Stimulated activated CD8-positive, alpha-beta memory T cell treated with anti-CD3 and anti-CD28 coated beads, Interleukin-4, amount 100 ng/mL, for 1 hour (primary cell): ENCODE measurements at places on chromosomes 4 and X.

DNA sequence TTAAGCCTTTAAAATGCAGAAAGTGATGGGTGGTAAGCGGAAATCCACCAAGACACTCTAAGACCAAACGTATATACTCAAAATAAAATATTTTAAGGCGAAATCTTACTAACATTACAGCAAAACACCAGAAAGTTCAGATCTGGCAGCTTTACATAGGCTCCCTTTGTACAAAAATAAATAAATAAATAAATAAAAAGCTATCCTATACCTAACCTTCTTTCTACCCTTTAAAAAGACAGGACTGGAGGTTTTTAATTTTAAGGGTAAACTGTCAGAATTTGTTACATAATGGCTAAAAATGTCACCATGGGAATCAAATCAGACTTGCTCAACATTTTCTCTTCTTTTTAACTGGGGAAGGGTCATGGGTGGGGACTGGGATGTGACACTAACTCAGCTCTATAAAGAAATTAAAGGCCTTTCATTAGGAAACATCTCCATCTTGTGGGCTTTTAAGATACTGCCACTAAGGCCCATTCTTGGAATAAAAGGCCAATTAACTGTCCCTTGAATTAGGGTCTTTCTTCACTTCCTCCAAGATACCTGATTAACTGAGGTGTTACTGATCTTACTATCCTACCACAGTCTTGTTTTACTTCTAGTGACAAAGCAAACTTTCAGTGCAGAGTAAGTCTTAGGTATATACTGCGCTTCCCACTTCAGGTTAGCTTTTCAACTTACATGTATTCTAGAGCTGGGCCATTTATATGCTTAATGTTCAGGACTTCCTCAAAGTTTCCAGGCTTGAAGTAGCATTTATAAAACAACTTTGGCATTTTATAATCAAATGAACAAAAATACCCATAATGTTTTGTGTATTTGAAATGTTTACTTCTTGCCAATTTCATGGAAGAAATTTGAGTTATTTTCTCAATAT lies 13.3 kb downstream of the HNRNPD start:
- DNase-seq: no peak

- DNase-seq: no peak
Measured at GRCh38 chr4:178026999-178027398, 584.8 kb upstream of the AGA start.

- no peak for DNase-seq
Measured at GRCh38 chr4:74055096-74055495, 16.6 kb upstream of the CXCL3 start.

DNA sequence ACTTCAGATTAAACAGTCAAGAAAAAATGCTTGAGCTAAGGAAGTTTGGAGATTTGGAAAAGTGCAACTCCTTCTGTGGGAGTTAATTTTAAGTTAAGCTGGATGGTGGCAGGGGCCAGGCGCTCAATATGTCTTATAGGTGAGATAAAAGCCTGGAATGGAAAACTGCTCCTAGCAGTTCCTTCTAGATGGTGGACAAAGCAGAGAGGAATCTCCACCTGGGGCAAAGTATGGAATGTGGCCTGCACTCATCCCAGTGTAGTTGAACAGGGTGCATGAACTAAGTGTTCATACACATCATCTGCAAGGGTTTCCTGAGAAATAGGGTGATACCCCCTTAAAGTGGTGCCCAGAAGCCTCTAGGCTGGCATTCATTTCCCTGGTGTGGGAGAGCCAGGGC lies 227.1 kb downstream of the FGF13 start:
- DNase-seq: no peak

GRCh38 chr4:124450851-124451250 lies 261.7 kb downstream of the ANKRD50 start:
- DNase-seq: no peak

DNA sequence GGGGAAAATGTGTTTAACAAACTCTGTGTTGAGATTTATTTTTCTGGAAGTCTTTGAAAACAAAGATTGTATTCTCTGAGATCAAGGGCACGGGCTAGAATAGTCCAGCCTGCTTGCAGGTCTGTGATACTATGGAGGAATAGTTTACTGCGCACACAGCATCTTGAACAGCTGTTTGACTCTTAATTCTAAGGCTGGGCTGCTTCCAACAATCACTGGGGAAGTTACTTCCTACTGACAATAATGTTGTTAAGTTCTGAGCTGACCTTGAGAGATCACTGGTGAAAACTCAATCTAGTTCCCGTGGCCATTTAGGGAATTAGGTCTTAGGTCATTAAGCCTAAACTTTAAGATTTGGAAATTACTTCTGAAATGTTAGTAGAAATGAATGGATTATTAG lies 416.1 kb upstream of the FTHL17 start:
- no peak for DNase-seq

DNA sequence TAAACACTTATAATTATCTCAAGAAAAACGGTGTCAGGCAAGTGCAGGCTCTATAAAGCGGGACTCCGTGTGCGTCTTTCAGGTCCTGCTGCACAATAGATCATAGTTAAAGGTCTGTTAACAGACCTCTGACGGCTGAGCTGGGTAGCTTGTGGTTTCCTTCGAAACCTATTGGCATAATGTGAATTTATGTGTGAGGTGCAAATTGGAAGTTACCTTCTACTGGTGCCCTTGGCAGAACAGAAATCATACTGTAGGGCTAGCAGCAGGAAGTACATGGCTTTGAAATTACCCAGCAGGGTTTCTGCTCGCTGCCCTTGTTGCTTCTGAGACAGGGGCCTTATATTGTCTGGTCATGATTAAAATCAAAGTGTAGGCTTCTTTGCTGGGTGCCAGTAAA lies 216.4 kb upstream of the HAND2 start:
- DNase-seq: no peak

GRCh38 chr4:100348473-100348872 lies 158.2 kb upstream of the DDIT4L start:
- DNase-seq: no peak

DNA sequence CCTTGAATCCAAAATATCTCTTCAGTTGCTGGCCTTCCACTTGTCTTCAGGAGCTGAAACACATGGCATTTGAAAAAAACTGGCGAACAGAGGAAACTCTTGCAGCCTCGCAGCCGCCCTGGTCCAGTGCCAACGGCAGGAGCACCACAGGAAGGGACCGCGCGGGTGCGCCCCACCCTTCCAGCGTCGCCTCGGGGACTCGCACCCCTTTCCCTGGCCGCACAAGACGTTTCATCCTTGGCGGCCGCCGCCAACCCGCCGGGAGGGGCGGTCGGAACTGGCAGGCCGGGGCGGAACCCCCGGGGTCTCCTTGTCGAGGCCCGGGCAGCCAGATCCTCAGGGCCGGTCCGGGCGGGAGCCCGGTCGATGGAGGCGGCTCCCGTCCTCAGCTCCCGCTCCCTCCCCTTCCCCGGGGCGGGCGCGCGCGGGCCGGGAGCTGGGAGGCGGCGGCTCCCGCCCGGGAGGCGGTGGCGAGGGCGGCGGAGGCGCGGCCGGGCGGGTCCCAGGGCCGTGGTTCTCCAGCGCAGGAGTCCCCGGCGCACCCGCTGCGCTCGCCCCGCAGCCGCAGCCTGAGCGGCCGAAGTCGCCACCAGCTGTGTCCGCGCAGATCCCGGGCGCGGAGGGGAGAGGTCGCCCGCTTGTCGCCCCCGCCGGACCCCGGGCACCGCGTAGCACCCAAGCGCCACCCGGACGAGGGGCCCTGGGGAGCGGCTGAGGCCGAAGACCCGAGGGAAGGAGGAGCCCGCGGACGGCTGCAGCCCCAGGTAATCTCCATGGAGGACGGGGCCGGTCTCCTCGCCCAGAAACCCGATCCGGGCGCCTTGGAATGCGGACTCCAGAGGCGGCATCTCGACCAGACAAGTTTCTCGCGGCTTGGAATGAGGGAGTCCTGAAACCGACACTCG lies 886 bp upstream of the NDST3 start:
- no peak for DNase-seq

- no peak for DNase-seq
Measured at GRCh38 chr4:97396097-97396496, 747.2 kb downstream of the STPG2 start.

DNA sequence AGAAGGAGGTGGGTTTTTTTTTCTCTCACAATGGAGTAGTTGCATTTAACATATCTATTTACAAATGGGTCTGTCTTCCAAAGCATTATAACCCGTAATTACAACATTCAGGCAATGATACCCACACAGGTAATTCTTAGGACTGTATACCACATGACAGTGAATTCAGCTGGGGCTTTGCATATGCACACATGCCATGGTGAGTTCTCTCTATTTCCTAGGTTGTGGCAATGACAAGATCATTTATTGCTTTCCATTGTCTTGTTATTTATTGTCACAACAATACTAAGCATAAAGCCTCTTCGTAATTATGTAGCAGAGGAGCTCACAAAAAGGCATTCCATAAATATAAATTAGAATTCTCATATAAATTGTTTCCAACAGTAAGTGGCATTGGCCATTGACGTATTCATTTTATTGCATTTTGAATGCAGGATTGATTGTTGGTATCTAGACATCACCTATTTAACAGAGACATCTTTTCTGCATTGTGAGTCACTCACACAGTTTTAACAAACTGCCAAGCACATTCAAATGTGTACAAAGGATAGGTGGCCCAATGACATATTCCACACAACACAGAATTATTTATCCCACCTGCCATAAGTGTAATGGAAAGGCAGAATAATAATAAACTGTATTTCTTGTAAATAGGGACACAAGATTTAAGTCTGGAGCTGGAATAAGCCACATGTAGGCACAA lies 390.7 kb upstream of the GALNT7 start:
- no peak for DNase-seq

DNA sequence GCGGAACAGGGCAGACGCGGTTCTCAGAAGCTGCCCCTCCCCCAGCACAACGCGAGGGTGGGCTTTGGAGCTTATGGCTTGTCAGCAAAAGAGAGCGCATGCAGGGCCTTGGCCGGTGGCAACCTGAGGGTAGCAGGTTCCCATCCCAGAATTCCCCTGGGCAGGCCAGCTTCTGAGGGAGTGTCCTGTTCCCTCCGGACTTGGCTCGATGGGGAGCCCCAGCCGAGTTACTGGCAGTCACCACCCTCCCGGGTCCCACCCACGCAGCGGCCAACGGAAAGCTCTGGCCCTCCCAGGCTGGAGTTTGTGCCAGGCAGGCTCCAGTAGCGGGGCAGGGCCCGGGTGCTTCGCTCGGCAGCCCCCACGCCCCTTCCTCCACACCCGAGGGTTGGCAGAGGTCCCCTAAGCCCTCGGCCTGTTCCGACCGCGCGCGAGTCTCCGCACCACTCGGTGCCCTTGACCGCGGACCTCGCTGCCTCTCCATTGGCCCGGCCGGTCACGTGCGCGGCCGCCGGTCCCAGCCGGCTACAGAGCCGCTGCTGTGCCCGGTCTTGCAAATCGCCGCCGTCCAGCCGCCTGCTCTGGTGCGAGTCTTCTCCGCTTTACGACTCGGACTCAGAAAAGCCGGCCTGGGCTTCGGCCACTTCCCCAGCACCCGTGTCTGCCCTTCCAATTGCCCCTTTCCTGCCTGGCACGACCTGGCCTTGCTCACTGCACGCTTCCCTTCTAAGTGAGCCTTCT lies 20.9 kb upstream of the MTM1 start:
- DNase-seq: no peak

GRCh38 chr4:8592366-8593263 lies at the start of gene CPZ:
TSS of gene CPZ (plus strand) at chr4:8592765. CDS start at chr4:8592834, 69 bp downstream.
- DNase-seq: no peak

DNA sequence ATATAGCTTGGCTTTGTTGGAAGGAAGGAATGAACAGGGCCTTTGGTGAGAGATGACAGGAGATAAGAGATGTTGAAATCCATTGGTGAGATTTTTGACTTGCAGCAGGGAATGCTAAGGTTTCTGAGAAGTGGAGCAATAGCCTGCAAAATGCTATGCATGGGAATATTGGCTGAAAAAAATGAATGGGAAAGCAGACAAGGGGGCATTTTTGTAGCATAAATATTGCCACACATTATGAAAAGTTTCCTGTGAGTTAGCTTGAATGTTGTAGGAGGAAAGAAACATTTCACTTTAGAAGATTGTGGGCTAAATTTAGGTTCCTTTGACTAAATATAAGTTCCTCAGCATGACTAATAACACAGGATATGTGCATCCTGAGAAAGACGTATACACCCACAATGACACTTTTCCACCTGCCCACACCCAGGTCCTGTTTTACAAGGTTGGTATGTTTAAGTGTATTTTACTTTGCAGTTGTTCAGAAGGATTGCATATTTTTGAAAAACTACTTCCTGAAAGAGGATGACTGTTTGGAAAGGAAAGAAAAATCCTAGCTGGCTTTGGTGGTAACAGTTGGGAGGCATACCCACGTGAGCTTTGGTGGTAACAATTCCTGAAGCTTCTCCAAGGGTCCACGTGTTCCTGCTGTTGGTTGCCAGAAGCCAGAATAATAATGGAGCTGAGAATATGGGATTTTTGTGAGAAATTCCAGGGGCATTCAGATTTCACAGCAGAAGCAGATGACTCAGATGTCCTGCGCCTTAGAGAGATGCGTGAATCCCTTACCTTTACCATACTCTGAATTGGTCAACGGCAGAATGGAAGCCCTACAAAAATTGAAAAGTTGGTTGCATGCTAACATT lies 28.5 kb downstream of the PHEX start:
- DNase-seq: no peak

- no peak for DNase-seq
Measured at GRCh38 chrX:2592279-2592678, 91.5 kb upstream of the DHRSX start.

DNA sequence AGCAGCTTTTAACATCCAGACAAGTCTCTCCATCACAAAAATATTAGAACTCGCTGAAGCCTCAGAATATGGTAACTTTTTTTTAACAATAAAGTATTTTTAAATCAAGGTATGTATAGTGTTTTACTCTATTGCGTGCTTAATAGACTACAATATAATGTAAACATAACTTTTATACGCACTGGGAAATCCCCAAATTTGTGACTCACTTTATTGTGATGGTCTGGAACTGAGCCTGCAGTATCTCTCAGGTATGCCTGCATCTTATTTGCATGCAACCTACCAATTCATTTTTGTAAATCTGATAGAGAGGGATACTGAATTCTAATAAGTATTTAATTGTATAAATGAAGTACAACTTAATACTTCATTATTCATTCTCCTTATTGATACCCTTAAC lies 823.5 kb downstream of the ADGRL3 start:
- no peak for DNase-seq

GRCh38 chr4:81459228-81459627 lies 12.5 kb downstream of the RASGEF1B start:
- DNase-seq: no peak

- no peak for DNase-seq
Measured at GRCh38 chr4:60019180-60019579, 1180.9 kb upstream of the ADGRL3 start.

GRCh38 chr4:2715426-2715825 lies 40.7 kb downstream of the TNIP2 start:
- no peak for DNase-seq

GRCh38 chrX:101485212-101485949 lies at the start of gene ARMCX4:
TSS of gene ARMCX4 (plus strand) at chrX:101485456. CDS start at chrX:101488590, 3,134 bp downstream.
- DNase-seq: no peak

DNA sequence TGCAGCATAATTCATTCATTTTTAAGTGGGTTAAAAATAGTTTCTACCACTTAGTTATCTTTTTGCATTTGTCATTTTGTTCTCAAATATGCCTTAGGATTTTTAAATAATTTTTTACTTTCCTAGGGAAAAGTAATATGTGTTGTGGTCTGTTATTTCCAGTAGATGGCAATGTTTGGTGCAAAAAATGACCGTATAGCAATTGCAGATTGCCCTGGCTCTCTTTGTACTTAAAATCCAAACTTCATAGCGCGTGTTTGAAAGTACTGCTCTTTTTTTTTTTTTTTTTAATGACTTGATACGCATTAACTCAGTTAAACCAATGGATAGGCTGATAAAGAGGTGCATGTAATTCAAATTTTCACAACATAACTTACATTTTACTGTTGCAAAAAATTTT lies 74.4 kb upstream of the RBMX start:
- DNase-seq: no peak
